ENCODE measurements at places on chromosomes 11 and 22.
A peak's percentile ranks its signal among the peaks of the same experiment; 100 is the strongest.

DNA sequence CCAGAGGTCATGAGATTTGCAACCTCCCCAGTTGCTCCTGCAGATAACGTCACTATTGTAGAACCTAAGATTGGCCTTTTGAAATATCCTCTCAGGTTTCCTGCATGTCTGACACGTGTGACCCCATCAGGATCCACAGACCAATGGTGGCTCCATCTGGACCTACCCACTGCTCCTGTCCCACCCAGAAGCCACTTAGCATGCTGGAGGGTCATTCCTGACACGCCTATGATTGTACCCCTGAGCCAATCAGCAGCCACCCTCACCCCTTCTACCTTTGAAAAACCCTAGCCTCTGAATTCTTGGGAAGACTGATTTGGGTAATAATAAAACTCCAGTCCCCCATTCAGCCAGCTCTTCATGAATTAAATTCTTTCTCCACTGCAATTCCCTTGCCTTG, 20.1 kb upstream of the NARS2 start:
- DNase-seq, result no peak

GRCh38 chr22:19213442-19214077, 35.0 kb upstream of the SLC25A1 start:
- no peak for DNase-seq

GRCh38 chr11:9633679-9634078, 30.2 kb upstream of the SWAP70 start:
- DNase-seq, result no peak

GRCh38 chr22:22578702-22579424, 19.8 kb upstream of the PRAME start:
- DNase-seq, result peak; percentile 5

GRCh38 chr11:111788051-111788450, 21.9 kb upstream of the PPP2R1B start:
- DNase-seq, result no peak

Data from DMS153 (cell line).